ENCODE measurements at places on chromosomes 1 and 21.

GRCh38 chr1:10832703-10833102 is 36.3 kb upstream of the CASZ1 start:
- no peak for DNase-seq

DNA sequence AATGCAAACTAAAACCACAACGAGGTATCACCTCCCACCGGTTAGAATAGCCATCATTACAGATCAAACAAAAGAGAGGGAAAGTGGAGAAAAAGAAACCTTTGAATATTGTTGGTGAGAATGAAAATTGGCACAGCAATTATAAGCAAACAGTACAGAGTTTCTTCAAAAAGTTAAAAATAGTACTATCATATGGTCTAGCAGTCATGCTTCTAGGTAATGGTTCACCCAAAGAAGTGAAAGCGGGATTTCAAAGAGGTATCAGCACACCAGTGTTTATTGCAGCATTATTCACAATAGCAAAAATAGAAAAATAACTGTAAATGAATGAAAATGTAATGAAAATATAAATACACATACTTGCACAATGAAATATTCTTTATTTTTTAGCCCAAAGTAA is 8.2 kb downstream of the OR2T10 start:
- DNase-seq: no peak

GRCh38 chr1:119009312-119009655 is 21.1 kb upstream of the TBX15 start:
- DNase-seq: no peak

GRCh38 chr1:218480588-218481099 is 135.5 kb downstream of the TGFB2 start:
- no peak for DNase-seq

DNA sequence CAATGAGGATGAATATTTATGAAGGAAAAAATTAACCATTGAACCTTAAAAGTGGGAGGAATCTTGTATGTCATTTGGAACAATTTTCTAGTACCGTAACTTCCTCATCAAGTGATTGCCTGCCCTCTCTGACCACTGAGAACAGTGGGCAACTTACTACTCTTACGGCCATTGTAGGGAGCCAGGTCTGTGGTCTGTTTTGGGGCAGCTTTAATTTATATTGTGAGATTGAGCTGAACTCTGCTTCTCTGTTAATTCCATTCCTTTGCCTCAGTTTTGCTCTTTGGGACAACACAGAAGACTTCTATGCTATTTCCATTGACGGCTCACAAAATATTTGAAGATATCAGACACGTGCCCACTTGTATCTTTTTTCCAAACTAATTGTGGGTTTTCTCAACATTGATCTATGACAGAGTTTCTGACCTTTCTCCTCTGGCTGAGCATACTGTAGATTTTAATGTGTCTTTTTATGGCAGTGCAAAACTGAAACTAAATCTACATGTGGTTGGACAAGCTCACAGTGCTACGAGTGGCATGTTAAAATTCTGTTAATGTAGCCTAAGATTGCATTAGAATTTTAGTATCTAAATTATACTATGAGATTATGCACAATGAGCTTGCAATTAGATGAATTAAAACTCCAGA is 27.8 kb upstream of the ZNF281 start:
- DNase-seq: peak; percentile 28

GRCh38 chr1:7589080-7589735 is 181.9 kb upstream of the VAMP3 start:
- no peak for DNase-seq

DNA sequence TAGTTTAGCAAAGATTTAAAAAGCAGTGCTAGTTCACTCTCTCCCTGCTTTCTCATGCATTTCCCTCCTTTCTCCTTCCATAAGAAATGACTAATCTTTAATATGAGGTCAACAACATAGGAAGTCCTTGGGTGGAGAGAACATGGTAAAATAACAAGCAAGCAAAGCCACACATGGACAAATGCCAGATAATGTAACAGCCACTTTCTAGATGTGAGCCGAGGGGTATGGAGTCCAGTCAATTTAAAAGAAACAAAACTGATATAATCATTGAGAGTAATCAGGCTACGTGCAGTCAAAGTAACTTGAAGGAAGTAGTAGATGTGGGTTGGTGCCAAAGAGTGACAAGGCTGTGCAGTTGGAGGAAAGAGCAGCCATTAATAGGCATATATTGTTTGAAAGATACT is 69.6 kb downstream of the DUSP10 start:
- no peak for DNase-seq

GRCh38 chr21:15409031-15409430 is 320.8 kb upstream of the USP25 start:
- DNase-seq: no peak

DNA sequence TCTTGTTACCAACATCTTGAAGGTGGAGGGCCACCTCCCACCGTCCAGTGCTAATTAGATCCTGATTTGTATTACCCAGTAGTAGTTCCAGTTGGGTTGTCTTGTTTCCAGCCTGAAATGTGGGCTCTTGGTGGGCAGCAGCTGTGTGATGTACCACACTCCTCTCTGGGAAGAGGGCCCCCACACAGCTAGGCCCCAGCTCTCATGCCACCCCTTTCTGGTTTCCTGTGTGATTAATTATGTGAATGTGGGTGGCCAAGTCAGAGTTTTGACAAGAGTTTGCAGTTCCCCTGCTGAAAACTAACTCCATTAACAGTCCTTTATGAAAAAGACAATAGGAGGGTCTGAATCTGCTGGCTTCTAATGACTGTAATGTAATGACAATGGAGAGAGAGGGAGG is 3.8 kb downstream of the HMGB4 start:
- DNase-seq: peak; percentile 20
